Cardiac fibroblast (primary cell): ENCODE measurements at places on chromosomes 4 and X.

- peak; percentile 8 for DNase-seq
Measured at GRCh38 chrX:148909758-148910157, 409.3 kb downstream of the AFF2 start.

DNA sequence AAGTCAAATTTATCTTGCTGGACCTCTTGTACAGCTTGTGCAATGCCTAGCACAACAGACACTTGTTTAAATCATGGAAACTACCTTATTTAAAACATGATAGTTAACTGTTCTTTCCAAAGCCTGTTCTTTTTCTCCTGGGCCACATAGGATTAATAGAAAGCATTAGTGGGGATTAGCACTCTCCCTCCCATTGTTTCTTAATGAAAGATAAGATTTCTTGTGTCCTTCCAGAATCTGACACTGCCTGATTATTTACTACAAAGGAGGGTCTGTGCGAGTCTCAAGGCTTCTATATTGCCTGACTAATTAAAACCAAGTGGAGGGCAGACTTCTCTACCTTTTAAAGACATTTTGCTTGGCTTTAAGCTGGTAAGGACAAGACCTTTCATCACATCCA, 8.5 kb upstream of the ELMOD2 start:
- no peak for DNase-seq

- DNase-seq = no peak
Measured at GRCh38 chr4:1490654-1491327, 84.5 kb upstream of the NKX1-1 start.

DNA sequence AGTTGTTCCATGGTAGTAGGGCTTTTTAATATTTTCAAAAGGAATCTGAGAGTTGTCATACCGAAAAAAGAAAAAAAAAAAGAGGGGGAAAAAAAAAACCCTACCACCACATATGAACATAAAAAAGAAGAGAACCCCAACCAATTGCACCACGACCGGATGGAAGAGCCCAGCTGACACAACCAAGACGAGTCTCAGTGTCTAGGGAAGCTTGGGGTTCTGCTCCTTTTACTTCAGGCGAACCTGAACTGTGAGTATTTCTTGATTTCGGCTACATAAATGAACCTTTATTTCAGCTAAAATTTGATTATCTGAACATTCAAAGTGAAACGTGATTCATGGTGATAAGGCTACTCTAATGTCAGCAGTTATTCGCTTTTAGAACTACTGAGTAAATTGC, at the start of gene GPR34:
GPR34 (plus strand) TSS at position 139 of the 400 bp plus-strand sequence. CDS start 6,661 bp downstream, outside the sequence.
- no peak for DNase-seq

DNA sequence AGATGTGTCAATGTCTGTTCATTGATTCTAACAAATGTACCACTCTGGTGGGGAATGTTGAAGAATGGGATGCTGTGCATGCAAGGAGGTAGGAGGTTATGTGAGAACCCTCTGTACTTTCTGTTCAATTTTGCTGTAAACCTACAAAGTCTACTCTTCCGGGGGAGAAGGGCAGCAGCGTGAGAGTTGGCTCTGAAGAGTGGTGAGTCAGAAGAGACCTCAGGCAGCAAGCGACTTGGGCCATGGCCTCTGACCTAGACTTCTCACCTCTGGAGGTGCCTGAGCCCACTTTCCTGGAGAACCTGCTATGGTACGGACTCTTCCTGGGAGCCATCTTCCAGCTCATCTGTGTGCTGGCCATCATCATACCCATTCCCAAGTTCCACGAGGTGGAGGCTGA, 26.7 kb downstream of the MANBA start:
- no peak for DNase-seq

GRCh38 chr4:42636645-42636949, 20.3 kb downstream of the ATP8A1 start:
- DNase-seq = no peak
